ENCODE measurements at places on chromosomes 5 and 9.

GRCh38 chr9:96450613-96451528, 902 bp downstream of the HABP4 start:
- DNase-seq, result peak; percentile 29

DNA sequence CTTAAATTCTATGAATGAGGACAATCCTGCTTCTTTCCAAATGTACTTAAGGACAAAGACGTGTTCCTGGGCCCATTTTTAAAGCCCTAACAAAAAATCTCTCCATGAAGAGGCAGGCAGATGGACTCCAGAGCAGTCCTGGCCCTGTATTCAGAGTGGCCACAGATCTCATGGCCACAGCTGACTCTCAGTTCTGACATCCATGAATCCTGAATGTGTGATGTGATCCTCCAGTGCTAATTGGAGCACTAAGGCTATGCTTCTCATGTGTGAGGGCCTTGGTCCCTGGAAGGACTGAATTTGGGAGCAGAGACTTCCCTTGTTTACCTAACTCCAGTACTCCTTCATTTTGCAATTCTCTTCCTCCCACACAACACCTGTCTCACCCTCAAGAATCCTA, 373.0 kb downstream of the AGTPBP1 start:
- no peak for DNase-seq

DNA sequence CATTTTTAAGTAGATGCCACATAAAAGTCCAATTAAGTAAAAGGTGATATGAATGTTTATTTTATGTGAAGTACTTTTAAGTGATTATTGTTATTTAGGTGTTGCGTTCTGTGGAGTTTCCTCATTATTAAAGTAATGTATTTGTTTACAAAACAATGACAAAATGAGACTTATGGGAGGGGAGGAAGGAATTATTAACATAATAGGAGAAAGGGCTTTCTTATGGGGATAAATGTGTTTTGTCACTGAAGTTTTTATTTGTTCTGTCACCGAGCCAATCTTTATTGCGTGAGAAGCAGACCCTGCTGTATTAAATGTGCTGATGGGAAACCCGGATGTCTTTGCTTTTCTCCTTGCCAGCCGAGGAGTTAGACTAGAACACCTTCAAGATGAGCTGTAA, 44.5 kb downstream of the TRIO start:
- no peak for DNase-seq

GRCh38 chr9:104177003-104177611, 83.0 kb downstream of the SMC2 start:
- DNase-seq, result no peak

GRCh38 chr5:107376546-107377276, 294.0 kb downstream of the EFNA5 start:
- DNase-seq, result no peak

GRCh38 chr5:57325678-57326397, 152.0 kb downstream of the GPBP1 start:
- DNase-seq, result no peak

- DNase-seq, result no peak
Observed at GRCh38 chr5:6163913-6164312, 214.4 kb downstream of the MED10 start.

- DNase-seq, result no peak
Observed at GRCh38 chr5:56700711-56701110, 114.6 kb upstream of the MAP3K1 start.

- no peak for DNase-seq
Observed at GRCh38 chr9:136022731-136023409, 61.7 kb upstream of the UBAC1 start.

GRCh38 chr9:27371382-27371781, 74.4 kb upstream of the EQTN start:
- DNase-seq, result peak; percentile 74

- no peak for DNase-seq
Observed at GRCh38 chr9:70229026-70229425, 29.8 kb upstream of the SMC5 start.

- no peak for DNase-seq
Observed at GRCh38 chr5:74382123-74382855, 258.2 kb downstream of the ENC1 start.

- DNase-seq, result no peak
Observed at GRCh38 chr5:35894131-35894530, 37.4 kb downstream of the IL7R start.

DNA sequence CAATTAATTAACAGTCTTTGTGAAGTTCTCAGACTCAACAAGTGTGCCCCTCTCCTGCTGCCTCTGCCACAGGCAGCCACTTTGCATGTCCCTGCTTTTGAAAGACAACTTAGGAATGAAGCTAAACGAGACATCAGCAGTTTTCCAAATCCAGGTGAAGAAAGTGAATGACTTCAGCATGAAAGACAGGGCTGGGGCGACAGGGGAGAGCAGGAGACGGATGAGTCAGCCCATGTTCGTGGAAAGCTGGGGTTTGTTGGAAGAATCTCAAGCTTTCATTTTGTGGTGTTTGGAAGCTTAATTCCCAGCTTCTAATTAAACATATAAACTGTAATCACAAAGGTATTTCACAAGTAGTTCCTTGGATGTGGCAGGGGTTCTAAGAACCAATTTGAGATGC, 207.8 kb upstream of the MAP3K1 start:
- DNase-seq, result no peak

GRCh38 chr9:131203431-131204218, 72.7 kb downstream of the FAM78A start:
- DNase-seq, result no peak

DNA sequence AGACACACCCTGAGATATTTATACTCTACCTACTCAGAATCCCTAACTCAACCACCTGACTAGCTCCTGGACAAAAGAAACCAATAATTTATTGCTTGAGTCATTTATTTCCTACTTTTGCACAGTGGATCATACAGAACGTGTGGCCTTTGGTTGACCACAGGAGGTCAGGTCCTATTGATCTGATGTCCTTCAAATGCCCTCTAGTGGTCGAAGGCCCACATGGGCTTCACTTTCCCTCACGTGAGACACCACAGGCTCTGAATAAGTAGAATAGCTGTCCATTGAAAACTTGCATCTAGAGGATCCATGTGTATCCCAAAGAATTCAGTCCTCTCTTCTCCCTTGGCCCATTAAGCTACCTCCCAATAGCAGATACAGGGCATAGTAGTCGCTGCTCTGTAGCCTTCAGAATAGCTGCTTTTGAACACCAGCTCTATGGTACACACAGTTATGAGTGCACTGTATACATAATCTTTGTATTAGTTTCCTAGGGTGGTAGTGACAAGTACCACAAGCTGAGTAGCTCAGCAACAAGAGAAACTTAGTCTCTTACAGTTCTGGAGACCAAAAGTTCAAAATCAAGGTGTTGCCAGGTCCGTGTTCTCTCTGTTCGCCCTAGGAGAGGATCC, 177.6 kb upstream of the SMARCA2 start:
- peak; percentile 47 for DNase-seq

GRCh38 chr9:10265153-10265631, 347.6 kb downstream of the PTPRD start:
- no peak for DNase-seq

DNA sequence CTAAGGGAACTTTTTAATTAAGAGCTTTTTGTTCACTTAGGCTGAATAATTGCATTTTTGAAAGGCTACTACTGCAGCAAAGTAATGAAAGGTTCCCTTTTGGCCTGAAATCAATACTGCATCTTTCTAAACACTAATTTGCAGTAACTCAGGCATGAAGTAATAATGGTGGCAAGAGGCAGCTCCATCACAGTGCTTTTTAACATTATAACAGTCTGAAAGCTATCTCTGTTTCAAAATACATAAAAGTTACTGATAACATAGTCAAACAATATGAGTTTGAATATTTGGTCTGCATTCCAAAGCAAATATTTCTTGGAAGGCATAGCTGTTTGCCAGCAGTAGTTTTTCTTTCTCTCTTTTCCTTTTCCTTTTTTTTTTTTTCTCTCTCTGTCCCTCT, 113.4 kb downstream of the FBN2 start:
- no peak for DNase-seq

DNA sequence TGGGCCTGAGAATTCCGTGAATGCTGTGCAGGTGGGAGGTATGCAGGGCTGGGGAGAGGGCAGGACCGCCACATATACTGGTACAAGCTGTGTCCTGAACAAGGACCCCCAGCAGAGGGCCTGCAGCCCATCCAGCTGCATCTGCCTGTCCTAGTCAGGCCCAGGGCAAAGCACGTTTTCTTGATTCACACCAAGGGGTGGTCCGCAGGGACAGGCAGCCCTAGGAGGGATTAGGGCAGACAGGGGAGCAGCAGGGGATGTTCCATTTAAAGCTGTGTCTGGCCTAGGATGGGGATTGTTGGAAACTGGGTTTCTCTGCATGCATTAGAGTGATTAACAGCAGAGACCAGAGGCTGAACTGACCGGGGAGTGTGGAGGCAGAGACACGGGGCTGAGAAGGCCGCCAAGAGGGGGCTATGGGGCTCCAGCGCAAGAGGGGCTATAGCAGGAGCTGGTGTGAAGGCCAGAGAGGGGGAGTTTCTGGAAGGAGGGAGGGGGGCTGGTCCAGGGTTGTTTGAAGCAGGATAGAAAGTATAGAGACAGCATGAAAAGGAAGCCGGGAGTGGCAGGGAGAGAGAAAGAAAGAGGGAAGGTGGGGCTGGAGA, 2.7 kb downstream of the GRM6 start:
- DNase-seq, result no peak

DNA sequence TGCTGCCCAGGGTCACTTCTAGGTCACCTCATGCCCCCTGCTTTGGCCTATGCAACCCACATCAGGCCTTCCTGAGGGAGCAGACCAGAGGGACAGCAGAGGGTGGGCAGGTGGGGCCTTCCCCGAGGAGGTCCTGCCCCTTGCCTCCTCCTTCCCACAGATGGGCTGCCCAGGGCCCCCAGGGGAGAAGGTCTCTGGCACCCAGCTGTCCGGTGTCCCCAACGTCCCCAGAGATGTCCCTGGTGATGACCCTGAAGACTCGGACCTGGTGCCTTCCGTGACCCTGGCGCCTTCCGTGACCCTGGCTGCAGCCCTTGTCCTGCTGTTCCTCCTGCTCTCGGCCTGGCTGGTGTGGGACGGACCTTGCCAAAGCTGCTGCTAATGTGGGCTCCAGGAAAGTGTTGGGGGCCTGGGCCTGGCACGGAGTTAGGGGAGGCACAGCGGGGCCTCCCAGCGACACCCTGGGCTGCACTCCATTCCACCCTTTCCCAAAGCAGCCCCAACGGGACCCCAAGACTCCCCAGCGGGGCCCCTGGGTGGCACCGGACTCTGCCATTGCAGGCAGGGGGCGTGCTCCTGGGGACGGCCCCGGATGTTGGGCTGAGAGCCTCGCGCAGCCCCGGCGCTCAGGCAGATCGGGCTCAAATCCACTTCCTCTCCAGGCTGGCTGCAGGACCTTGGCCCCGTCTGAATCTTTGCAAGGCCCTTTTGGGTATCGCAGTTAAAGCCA, 6.8 kb upstream of the SLC2A6 start:
- no peak for DNase-seq

DNA sequence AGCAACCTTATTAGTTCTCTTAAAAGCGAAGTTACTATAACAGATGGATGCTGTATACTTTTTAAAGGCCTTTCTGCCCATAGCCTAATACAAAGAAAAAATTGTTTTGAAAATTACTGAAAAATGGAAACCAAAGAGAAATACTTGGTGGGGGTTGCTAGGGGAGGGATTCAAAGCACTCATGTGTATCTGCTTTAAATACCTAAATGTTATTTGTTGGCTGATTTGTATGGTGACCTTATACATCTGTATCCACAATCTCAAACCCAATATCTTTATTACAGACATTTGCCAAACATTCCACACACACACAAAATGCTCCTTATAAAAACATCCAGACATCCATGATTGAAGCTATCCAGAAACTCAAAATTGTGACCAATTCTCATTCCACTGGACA, 172.0 kb downstream of the ADAMTS12 start:
- no peak for DNase-seq

DNA sequence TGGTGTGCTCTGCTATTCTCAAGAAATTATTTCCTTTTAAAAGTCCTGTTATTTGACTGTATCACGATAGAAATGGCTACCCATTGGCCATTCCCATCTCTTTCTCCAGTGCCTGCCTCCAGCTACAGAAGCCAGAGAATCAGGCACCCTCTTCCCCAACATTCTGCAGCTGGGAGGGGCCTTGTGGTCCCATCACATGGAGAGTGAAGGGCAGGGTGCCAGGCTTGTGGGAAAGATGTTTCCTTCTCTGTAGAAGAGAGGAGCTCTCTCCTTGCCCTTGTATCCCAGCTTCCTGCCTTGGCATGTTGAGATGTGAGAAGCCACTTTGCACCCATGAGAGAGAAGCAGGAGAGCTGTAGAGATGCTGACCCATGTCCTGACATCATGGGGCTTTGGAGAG, 465.0 kb downstream of the MTRR start:
- no peak for DNase-seq

GRCh38 chr5:52856564-52856963, 68.8 kb downstream of the ITGA1 start:
- DNase-seq, result no peak

DNA sequence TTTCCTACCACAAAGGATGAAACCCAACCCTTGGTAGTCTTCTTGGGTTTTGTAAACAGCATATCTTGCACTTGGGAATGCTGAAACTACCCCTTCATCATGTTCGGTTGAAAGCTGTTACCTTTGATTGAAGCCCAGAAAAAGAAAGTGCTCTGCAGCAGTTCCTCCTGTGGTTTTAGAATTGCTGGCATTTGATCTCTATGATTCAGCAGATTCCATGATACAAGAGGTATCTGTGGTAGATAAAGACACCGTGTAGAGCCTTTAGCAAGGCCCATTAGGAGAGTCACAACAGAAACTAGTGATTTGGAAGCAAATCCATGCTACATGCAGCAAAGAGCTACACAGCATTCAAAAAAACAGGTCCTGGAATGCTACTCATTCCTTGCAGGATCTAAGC, 557.0 kb downstream of the TLE1 start:
- no peak for DNase-seq

DNA sequence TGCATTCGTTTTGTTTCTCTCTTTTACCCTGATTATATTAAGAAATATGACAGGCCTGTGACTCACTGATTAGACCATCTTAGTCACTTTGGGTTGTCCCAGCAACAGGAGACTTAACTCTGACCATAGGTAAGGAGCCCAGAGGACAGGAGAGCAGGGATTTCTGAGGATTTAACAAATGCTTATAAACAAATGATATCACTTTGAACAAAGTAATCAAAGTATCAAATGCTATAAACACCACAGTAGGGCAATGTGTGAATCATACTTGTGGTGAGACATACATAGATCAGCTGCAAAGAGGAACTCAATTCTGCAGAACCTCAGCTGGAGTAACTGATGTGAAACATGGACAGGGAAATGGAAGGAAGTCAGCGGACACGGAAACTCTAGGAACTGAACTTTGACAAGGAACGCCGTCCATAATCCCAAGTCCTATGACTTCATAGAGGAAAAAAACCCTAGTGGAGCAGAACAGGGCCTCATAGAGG, 190.6 kb upstream of the MSX2 start:
- DNase-seq, result no peak

DNA sequence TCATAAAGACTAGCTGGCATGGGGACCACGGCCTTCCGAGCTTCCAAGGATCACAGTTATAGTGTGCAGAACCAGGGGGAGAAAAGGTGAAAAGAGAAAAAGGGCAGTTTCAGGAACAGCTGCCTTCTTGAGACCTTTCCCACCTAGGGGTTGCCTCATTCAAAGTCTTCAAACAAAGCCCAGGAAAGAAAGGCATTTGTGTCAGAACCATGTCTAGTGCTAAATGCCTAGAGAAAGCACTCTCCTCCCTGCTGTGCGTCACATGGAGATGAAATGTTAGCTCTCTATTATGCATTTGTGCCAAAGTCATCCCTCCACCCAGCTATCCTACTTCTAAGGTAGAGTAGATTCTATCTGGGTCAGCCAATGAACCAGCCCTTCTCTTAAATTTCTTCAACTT, 1037.3 kb upstream of the WWC1 start:
- DNase-seq, result no peak

Measured in body of pancreas (tissue), 4 donors.